Stimulated activated CD8-positive, alpha-beta memory T cell treated with anti-CD3 and anti-CD28 coated beads, Interleukin-2, amount 100 ng/mL, for 1 hour (primary cell): ENCODE measurements at places on chromosomes 7 and 10.

DNA sequence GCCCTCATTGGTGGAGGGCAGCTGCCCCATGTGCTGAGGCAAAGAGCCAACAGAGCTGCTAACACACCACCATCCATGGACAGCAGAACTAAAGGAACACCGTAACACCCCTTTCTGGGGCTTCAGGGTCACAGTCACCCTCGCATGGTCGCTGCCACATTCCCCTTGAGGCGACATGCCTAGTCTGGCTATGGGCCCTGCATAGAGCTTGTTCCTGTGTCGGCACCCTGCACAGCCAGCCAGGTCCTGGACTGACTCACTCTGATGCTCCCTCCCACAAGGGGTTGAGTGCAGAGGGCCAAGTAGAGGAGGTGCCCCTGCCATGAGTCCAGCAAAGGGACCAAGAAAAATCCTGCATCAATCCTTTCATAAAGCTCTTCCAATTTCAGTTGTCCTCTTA lies 77.8 kb downstream of the GNAT3 start:
- DNase-seq: no peak

GRCh38 chr10:420154-421121 lies 269.0 kb downstream of the DIP2C start:
- DNase-seq: no peak

DNA sequence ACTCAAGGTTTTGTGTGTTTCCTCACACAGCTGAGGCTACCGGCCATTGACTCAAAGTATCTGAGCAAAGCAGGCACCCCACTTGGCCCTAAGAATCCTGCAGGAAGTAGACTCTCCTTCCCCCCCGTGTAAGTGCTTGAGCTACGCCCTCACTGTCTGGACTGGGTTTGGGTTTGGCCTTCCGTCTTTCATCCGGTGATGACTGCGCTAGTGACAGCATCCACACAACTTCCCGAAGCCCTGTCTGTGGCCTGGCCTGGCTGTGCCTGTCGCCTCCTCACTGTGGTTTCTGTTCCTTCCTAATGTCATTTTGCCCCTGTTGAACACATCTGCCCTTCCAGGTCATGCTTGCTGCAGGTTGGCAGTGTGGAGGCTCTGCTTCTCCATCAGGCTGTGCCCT lies 14.5 kb downstream of the C7orf57 start:
- no peak for DNase-seq

DNA sequence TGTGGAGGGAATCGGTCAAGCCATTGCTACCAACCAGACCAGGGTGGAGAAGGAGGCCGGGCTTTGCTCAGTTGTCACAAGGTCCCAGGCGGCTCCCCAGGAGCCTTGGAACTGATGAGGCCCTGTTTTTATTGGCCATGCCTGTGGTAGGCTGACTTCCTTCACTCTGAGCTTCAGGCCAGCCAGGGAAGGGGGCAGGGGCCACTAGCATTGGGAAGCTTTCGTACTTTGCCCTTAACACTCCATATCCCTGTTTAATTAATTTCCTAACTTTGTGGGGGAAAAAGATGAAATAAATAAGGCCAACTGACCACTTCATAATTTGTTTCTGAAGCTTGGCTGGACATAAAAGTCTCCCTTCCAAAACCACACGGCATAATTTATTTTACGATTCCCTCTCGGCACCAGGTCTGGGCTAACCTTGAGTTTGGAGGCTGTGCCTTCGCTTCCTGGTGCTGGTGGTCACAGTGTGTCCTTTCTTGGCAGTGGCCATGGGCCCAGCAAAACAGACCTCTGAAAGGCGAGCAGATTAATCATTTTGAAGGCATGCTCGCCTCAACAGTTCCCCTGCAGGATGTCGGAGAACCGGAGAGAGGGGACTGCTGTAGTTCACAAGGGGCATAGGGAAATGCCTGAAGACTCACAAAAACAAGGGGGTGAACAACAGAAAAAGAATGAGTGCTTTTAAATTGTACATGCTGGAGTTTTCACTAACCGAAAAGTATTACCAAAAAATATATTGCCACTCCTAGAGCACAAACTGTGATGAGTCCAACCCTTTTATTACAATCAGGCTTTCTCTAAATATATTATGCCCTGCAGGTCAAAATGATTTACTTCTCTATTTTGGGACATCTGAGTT lies 966.0 kb downstream of the LRMDA start:
- DNase-seq: no peak

GRCh38 chr7:89593125-89593524 lies 561.1 kb upstream of the STEAP1 start:
- DNase-seq: no peak

GRCh38 chr10:109981650-109982049 lies 26.1 kb upstream of the ADD3 start:
- DNase-seq: no peak

- no peak for DNase-seq
These were observed 891.9 kb upstream of the MBL2 start for GRCh38 chr10:53664282-53665019.

- DNase-seq: no peak
These were observed 300.8 kb downstream of the SDHAF3 start for GRCh38 chr7:97418312-97418711.

- DNase-seq: no peak
These were observed 157.5 kb upstream of the TMEM106B start for GRCh38 chr7:12053561-12053960.

DNA sequence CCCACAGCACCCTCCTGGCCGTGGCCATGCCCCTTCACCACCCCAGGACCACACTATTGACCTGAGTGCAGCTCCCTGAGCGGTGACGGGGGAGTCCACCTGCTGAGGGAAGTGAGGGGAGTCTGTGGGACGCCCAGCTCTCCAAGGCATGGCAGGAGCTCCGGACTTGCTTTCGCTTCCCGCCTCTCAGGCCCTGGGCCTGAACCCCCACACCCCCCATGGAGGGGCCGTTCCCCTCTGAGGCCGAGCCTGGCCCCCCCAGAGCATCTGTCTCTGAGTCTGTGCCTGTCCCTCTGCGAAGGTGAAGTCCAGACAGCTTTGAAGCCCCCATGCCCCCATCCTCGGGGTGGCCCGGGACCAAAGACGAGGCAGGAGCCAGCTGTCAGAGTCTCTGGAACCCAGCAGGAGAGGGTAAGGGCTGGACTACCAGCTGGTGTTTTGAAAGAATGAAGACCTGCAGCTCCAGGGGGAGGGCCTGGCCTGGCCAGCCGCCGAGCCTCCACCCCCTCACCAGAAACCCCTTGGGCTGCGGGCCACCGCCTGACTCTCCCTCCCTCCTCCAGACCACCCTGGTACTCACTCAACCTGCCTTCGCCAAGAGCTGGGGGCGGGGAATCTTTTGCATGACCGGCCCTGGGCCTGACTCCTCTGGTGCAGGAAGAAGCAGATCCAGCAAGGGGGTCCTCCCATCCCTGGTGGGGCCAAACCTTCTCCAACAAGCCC lies 114.0 kb downstream of the PDGFA start:
- DNase-seq: no peak

- DNase-seq: no peak
These were observed 826 bp downstream of the PODXL start for GRCh38 chr7:131555552-131556052.

GRCh38 chr7:7867846-7868571 lies 100.6 kb upstream of the GLCCI1 start:
- no peak for DNase-seq

GRCh38 chr7:157630301-157630853 lies 293.6 kb downstream of the DNAJB6 start:
- no peak for DNase-seq

GRCh38 chr10:20004087-20004523 lies 187.9 kb downstream of the PLXDC2 start:
- no peak for DNase-seq

DNA sequence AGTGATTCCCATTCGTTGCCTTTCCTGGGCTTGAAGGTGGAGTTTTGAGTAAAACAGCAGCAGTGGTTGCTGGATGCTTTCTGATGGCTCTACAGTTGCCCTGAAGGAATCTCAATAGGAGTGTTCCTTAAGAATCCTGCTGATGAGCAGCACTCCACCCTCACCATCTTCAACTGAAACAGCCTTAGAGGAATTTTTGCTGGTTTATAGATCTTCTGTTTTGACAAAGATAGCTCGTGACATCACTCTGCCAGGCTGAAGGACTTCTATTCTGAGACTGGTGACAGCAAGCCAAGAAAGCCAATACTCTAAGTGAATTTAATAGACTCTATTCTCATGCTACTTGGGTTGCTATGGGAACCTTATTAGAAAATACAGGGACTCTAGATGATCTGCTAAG lies 1014.7 kb downstream of the NRG3 start:
- no peak for DNase-seq

DNA sequence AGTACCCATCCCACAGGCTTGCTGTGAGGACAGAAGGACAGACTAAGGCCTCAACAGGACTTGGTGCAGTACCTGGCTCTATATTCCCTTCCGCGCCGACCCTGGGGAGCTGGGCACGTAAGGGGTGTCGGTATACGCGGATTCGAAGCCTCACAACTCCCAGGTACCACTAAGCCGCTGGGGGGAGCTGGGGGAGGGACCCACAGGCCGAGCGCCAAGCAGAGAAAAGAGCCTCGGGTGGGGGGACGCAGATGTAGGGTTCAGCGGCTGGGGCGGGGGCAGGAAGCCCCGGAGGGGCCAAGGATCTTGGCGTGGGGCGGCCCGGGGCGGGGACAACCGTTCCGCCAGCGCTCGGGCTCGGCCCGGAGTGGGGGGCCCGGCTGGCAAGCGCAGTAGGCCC lies 126.4 kb upstream of the ZNF746 start:
- peak; percentile 16 for DNase-seq

- no peak for DNase-seq
These were observed 58.8 kb upstream of the MAGI2 start for GRCh38 chr7:79512261-79512660.

GRCh38 chr7:155267436-155267835 lies 30.2 kb upstream of the INSIG1 start:
- no peak for DNase-seq

DNA sequence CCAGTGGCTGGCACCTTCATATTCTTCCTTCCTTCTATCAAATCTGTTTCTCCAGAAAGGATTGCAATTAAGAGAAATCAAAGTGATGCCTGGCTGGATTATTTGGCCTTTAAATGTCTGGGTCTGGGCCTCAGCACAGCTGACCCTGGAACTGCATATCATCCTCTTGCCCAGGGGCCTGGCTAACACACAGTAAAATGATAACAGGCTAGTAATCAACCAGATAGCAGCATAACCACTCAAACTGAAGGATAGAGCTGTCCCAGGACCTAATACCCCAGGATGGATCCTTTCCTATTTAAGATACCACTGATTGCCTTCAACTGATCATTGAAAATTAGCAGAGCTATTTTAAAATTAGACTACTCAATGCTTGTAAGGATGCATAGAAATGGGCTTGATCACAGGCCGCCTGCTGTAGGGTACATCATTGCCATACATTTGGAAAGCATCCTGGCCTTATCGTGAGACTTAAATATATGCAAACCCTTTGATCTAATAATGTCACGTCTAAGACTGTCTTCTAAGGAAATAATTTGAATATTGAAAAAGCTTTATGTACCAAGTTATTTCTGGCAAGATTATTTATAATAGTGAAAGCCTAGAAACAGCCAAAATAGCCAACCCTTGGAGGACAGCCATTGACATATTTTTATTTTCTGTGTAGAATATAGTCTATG lies 144.0 kb upstream of the CHST15 start:
- no peak for DNase-seq

GRCh38 chr7:105267244-105267643 lies 121.5 kb downstream of the SRPK2 start:
- no peak for DNase-seq

DNA sequence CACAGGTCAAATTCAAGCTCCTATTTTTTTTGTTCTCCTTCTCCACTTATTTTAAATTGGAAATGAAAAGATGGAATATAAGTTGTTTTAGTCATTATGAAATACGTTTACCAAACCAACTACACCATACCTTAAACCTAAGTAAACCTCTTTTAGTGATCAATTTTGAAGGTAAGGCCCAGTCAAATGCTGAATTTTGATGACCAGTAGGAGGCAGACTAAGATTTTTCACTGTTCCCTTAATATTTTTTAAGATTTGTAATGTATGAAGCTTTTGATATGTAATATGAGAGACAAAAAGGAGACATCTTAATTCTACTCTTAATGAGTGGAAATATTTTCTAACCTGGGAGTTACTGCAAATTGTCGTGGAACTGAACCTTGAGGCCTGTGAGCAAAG lies 311.6 kb downstream of the EXOC4 start:
- no peak for DNase-seq

DNA sequence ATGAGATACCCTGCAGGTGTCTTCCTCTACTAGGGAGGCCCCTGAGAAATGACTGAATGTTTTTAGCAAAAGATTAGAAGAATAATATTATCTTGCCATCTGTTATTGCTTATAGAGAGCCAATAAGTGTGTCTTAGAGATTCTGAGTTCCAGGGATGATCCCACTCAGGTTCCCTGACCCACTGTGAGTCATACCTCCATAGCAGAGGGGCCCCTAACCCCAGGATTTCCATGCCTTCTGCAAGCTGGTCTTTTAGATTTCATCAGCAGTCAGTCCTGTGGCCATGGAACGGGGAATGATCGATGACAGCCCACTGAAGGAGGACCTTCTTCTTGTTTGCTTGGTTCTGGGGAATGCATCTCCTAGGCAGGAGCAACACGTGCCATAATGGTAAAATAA lies 333.4 kb downstream of the KCNMA1 start:
- DNase-seq: no peak

- no peak for DNase-seq
These were observed 217.3 kb downstream of the SNX10 start for GRCh38 chr7:26508917-26509316.

GRCh38 chr7:96558530-96558929 lies 151.1 kb downstream of the SEM1 start:
- DNase-seq: no peak

DNA sequence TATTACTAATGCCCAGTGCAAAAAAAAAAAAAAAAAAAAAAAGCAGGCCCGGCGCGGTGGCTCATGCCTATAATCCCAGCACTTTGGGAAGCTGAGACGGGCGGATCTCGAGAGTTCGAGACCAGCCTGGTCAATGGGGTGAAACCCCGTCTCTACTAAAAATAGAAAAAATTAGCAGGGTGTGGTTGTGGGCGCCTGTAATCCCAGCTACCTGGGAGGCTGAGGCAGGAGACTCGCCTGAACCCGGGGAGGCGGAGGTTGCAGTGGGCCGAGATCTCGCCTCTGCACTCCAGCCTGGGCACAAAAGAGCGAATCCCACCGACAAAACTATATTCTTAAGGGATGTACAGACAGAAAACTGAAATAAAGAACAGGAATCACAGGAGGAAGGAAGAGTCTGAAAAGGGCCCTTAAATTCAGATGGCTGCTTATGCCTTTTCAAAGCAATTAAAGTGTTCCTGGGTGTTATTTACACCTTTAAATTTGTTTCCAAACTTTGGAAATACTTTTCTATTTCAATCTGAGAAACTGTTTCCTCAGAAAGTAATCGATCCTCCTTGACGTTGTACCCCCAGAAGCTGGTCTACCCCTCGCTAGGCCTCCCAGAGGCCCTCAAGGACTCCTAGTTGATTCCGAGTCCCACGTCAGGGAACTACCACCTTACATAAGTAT lies 2.0 kb upstream of the KMT2E start:
- DNase-seq: no peak

DNA sequence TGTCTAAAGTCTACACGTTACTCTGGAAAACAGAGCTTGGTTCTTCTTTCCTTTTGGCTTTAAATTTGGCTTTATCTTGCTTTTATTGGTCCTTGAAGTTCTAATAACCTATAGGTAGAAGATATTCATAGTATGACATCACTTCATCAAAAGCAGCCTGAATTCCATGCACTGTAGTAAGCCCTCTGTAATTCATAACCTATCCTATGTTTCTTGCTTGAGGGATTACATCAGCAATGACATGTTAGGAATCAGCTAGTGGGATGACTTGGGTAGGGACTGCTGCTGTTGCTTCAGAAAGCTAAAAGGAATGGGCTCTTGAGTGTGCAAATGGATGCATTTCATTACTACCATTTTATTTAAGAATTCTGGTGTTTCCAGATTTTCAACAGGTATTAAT lies 184.9 kb downstream of the PTEN start:
- no peak for DNase-seq

- DNase-seq: no peak
These were observed 122.4 kb downstream of the GFRA1 start for GRCh38 chr10:116150606-116151005.
